GM12865 (cell line): ENCODE measurements at places on chromosomes 13 and 19.

DNA sequence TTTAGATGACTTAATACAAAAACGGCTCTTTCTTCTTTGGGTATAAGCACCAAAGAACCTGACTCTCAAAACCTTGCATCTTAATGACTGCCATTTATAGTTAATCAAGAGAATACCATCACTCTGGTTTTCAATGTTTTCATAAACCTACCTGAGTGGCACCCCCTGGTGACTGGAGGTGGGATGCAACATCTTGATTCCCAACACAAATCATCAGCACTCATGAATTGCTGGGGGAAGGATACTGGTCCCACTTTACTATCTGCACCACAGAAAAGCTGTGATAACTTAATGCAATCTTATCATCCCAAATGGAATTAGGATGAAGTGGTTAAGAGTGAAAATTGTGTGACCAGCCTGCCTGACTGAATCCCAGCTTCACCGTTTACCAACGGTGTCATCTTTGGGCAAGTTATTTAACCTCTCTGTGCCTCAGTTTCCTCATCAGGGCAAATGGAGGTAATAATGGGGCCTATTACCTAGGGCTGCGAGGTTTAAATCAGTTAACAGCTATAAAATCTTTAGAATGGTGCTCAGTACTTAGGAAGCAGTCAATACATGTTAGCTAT, 366.4 kb downstream of the KLF12 start:
- peak; percentile 28 for DNase-seq

- DNase-seq, result peak; percentile 14
Observed at GRCh38 chr13:49058761-49059160, 83.0 kb downstream of the FNDC3A start.

GRCh38 chr13:23212671-23213070, 31.9 kb downstream of the SGCG start:
- no peak for DNase-seq

GRCh38 chr13:23129331-23129730, 51.4 kb upstream of the SGCG start:
- DNase-seq, result no peak

- DNase-seq, result no peak
Observed at GRCh38 chr13:95756072-95756471, 79.1 kb downstream of the DNAJC3 start.

- DNase-seq, result no peak
Observed at GRCh38 chr13:41835871-41836270, 125.0 kb downstream of the VWA8 start.

- no peak for DNase-seq
Observed at GRCh38 chr13:25429466-25429865, 57.7 kb downstream of the ATP8A2 start.

DNA sequence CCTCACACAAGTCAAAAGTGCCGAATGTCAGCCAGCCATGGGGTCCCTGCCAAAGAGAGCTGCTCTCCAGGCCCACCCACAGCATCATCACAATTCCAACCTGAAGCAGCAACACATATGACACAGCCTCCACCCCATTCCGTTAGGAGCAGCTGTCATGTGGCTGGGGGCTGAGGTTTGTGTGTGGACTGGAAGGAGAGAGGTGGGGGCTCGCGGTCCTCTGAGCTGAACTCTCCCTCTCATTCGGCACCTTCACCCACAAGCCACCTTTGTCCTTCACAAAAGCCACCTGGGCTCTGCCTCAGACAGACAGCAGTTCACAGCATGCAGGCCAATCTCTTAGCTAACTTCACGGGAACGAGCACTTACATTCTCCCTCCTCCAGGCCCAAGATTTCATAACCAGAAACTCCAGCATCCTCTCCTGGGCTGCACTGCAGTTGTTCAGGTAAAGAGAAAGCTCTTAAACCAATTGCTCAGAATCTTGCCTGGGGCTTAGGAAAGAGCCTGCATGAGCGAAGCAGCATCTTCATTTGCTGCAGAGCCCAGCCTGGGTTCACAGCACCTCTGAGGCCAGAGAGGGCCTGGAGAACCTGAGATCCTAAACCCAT, 7.2 kb downstream of the RAB20 start:
- no peak for DNase-seq

GRCh38 chr19:31567776-31568175, 218.5 kb upstream of the TSHZ3 start:
- DNase-seq, result no peak

DNA sequence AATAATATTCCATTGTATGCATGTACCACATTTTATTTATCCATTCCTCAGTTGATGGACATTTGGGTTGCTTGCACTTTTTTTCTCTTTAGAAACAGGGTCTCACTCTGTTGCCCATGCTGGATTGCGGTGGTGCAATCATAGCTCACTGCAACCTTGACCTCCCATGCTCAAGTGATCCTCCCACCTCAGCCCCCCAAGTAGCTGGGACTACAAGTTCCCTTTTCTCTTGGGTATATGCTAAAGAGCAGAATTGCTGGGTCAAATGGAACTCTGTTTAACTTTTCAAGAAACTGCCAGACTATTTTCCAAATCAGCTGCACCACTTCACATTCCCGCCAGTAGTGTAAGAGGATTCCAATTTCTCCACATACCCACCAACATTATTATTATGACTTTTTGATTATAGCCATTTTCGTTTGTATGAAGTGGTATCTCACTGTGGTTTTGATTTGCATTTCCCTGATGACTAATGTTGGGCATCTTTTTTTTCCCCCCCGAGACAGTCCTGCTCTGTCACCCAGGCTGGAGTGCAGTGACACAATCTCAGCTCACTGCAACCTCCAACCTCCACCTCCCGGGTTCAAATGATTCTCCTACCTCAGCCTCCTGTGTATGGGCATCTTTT, 7.6 kb upstream of the IPO5 start:
- no peak for DNase-seq

- no peak for DNase-seq
Observed at GRCh38 chr19:8113017-8113416, 36.4 kb downstream of the FBN3 start.

DNA sequence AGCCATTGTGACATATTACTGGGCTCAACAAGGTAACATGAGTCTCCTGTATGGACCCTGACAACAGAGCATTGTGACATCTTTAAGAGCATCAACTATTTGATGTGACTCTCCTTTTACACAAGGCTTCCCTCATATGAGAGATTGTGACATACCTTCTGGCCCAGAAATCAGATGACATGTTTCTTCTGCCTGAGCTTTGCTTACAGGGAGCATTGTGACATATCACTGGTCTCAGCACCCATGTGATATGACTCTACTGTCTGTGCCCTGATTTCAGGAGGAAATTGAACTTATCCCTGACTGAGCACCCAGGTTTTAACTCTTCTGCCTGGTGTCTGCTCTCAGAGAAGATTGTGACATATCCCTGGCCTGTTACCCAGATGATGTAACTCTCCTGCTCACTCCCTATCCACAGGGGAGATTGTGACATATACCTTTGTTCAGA, 15.9 kb upstream of the ZNF681 start:
- no peak for DNase-seq

- no peak for DNase-seq
Observed at GRCh38 chr19:30071871-30072270, 129.8 kb downstream of the URI1 start.

GRCh38 chr13:29886446-29886845, 36.0 kb upstream of the UBL3 start:
- no peak for DNase-seq

DNA sequence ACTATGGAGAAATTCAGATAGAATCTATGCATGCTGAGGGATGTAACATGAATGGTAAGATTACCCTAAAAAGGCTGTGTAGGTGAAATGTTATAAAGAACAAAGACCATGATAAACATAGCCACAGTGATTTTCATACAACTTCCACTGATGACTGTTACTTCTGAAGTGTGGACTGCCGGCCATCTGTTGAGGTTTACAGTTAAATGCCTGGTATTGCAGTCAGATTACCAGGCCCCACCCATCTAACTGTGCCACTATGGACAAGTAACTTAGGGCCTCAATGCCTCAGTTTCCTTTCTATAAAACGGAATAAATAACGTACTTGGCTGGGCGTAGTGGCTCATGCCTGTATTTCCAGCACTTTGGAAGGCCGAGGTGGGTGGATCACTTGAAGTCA, 395.6 kb downstream of the KLF12 start:
- DNase-seq, result no peak

GRCh38 chr13:104140552-104140951, 1074.3 kb upstream of the SLC10A2 start:
- no peak for DNase-seq

DNA sequence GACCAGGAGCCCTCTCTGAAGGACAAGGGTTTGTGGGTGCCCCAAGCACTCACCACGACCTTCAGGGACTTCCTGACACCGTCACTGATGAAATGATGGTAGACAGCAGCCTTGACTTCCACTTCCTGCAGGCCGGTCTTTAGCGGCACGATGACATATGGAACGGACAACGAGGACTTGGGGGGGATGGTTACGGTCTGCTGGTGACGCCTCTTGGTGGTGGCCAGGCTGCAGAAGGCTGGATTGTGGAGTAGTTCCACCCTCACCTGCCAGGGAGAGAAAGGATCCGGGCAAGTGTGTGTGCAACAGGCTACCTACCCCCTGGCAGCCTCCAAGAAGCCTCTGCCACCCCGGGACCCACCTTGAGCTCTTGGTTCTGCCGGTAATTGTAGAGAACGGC, 23.2 kb downstream of the C3 start:
- DNase-seq, result no peak

GRCh38 chr19:53659292-53659691, 27.5 kb downstream of the DPRX start:
- DNase-seq, result no peak

DNA sequence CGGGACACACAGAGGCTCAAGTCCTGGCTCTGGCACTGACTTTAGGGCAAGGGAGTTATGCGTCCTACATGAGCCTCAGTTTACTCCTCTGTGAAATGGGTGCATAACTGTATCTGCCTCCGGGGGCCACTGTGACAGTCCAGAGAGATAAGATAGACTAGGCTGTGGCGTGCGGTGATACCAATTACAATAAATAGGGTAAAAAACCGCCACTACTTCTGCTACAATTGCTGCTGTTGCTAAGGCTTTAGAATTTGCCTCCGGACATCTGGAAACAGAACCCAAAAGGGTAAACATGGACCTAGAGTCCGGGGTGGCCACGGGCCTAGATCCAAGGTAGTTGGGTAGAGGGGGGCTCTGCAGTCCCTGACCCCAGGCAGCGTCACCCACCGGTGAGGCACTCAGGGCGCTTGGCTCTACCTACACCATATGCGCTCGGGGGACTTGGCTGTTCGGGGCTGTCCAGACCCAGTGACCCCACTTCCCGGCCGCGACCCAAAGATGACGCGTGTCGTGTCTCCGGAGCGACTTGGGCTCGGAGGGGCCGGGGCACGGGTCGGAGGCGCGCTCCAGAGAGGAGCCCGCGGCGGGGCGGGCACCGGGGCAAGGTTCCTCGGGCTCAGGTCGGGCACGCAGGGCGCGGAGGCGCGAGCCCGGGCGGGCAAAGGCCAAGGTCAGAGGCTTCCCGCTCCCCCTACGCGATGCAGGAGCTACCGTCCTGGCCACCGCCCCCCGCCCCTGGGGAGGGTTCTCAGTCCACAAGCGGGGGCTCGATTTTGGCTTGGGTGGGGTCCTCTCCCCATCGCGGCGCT, 1.1 kb downstream of the INSR start:
- peak; percentile 22 for DNase-seq

DNA sequence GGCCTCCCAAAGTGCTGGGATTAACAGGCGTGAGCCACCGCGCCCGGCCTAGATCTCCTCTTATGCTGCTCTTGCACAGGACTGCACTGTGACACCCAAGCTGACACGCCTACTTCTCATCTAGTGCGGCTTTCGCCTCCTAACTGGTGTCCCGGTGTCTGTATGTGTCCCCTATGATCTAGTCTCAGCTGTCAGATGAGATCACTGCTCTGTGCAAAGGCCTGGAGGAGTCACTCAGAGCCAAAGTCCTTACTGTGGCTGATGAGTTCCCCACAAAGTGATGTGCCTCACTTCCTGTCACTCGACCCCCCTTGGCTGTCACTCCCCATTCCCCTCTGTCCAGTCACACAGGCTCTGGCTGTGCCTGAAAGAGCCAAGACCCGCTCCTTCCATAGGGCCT, 2.5 kb downstream of the ZNF556 start:
- DNase-seq, result no peak

GRCh38 chr19:38142176-38143035, 81.6 kb downstream of the DPF1 start:
- DNase-seq, result peak; percentile 35

- DNase-seq, result no peak
Observed at GRCh38 chr19:46915386-46915785, 54.6 kb downstream of the ARHGAP35 start.

- no peak for DNase-seq
Observed at GRCh38 chr19:12055784-12056183, 3.0 kb upstream of the ZNF878 start.

- DNase-seq, result no peak
Observed at GRCh38 chr19:46603752-46604231, 2.7 kb downstream of the CALM3 start.

- peak; percentile 60 for DNase-seq
Observed at GRCh38 chr19:18194554-18195238, 1.7 kb downstream of the MPV17L2 start.

- DNase-seq, result no peak
Observed at GRCh38 chr13:110414931-110415330, 107.8 kb downstream of the COL4A2 start.
